GM23248 (cell line): ENCODE measurements at places on chromosomes 5 and 9. TPM values are rescaled to one million over a fixed set of nuclear protein-coding genes. Genes with fewer than 3 reads are reported as not detected.

Gene GRM6
- 0.04 TPM in 1 of 2 replicates, not detected in the other for polyA plus RNA-seq

Gene DCTN3
- 148 and 161 TPM in 2 replicates for polyA plus RNA-seq

GRCh38 chr5:71938895-71939294, 168.4 kb upstream of the MAP1B start:
- H3K4me1 ChIP-seq: no peaks in the 10 kb centered on the region
- no peaks in the 10 kb centered on the region for H3K36me3 ChIP-seq
- H3K4me3 ChIP-seq: no peak overlapping the region

- no peak overlapping the region for H3K4me3 ChIP-seq
- H3K4me1 ChIP-seq: no peaks in the 10 kb centered on the region
- H3K27me3 ChIP-seq: no peaks in the 10 kb centered on the region
- peak; percentile 22 for DNase-seq
- no peaks in the 10 kb centered on the region for H3K36me3 ChIP-seq
Observed at GRCh38 chr9:70392189-70392588, 22.3 kb downstream of the KLF9 start.

Gene REEP2
- 8.6 and 9.4 TPM in 2 replicates for polyA plus RNA-seq

DNA sequence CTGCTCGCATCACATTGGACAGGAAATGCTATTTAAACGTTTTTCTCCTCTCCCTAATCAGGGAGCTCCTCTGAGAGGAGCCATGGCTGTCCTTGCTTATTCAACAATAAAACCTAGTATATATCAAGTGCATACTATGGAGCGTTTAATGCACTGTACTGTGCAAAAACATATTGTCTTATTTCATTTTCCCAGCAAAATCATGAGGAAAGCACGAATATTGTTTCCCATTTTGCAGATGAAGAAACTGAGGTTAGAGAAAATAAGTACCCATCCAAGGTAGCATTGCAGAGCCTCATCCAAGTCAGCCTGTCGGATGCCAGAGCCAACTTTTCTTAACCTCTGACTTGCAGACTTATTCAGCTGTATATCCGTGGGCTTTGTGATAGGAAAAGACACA, 7.6 kb upstream of the EBF1 start:
- no peaks in the 10 kb centered on the region for H3K27me3 ChIP-seq
- H3K4me3 ChIP-seq: no peak overlapping the region
- no peak overlapping the region for H3K27ac ChIP-seq

Gene FAM151B
- polyA plus RNA-seq: 2.6 and 4.4 TPM in 2 replicates

- peaks cover 4% of the 10 kb centered on the region; the same call in 1 of the 2 replicates for H3K4me1 ChIP-seq
- DNase-seq: peak; percentile 18
- no peak overlapping the region for H3K27ac ChIP-seq
- no peaks in the 10 kb centered on the region for H3K36me3 ChIP-seq
- H3K4me3 ChIP-seq: no peak overlapping the region
- peaks cover 55% of the 10 kb centered on the region for H3K27me3 ChIP-seq
Observed at GRCh38 chr9:1460143-1460769, 410.1 kb downstream of the DMRT2 start.

- H3K36me3 ChIP-seq: no peaks in the 10 kb centered on the region
- no peaks in the 10 kb centered on the region for H3K27me3 ChIP-seq
- no peak overlapping the region for H3K27ac ChIP-seq
- no peaks in the 10 kb centered on the region for H3K4me1 ChIP-seq
- DNase-seq: no peak
- no peak overlapping the region for H3K4me3 ChIP-seq
Observed at GRCh38 chr5:66285343-66285922, 141.3 kb downstream of the SREK1 start.

- no peak for DNase-seq
- no peak overlapping the region for H3K4me3 ChIP-seq
- no peaks in the 10 kb centered on the region for H3K36me3 ChIP-seq
- peaks cover 37% of the 10 kb centered on the region for H3K4me1 ChIP-seq
- no peak overlapping the region for H3K27ac ChIP-seq
Observed at GRCh38 chr9:122389799-122390481, 19.1 kb downstream of the PTGS1 start.

- H3K27me3 ChIP-seq: no peaks in the 10 kb centered on the region
- no peak overlapping the region for H3K4me3 ChIP-seq
- H3K27ac ChIP-seq: peak overlapping the region; percentile 94
- H3K4me1 ChIP-seq: peaks cover 52% of the 10 kb centered on the region
- DNase-seq: peak; percentile 78
Observed at GRCh38 chr9:69945671-69946141, 97.9 kb upstream of the MAMDC2 start.

GRCh38 chr5:132073231-132074013, at the start of gene CSF2:
Gene CSF2 (plus strand): TSS chr5:132073789. CDS start chr5:132073824, 35 bp downstream.
- peak; percentile 36 for DNase-seq
- no peak within 1 kb of the TSS for H3K27ac ChIP-seq
- no peaks in the 10 kb centered on the region for H3K36me3 ChIP-seq
- H3K4me3 ChIP-seq: no peak within 1 kb of the TSS
- no peaks in the 10 kb centered on the region for H3K27me3 ChIP-seq
- H3K4me1 ChIP-seq: peaks cover 11% of the 10 kb centered on the region; the same call in 1 of the 2 replicates

Gene NRARP
- polyA plus RNA-seq: not detected in 2 replicates

Gene GRPEL2
- polyA plus RNA-seq: 17.0 and 19.5 TPM in 2 replicates

DNA sequence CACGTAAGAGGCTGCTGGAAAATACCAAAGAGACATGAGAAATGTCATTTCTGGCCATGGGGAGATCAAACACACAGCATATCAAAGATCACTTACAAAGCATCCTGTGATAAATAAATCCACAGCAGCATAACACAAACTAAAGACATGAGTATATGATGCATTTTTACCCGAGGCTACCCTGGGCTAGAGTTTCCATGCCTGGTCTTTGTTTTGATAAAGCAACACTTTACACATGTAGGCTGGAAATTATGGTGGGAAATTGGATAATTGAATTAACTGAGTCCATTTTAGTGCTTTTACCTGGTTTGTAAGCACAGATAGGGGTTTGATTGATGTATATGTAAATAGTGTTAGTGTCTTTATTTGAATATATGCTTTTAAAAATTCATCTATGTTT, 288.4 kb downstream of the AOPEP start:
- peaks cover 69% of the 10 kb centered on the region for H3K36me3 ChIP-seq
- no peak for DNase-seq
- peaks cover 75% of the 10 kb centered on the region for H3K4me1 ChIP-seq
- H3K27ac ChIP-seq: peak overlapping the region; percentile 47
- no peak overlapping the region for H3K4me3 ChIP-seq

Gene PRXL2C
- polyA plus RNA-seq: 22.5 and 23.6 TPM in 2 replicates

DNA sequence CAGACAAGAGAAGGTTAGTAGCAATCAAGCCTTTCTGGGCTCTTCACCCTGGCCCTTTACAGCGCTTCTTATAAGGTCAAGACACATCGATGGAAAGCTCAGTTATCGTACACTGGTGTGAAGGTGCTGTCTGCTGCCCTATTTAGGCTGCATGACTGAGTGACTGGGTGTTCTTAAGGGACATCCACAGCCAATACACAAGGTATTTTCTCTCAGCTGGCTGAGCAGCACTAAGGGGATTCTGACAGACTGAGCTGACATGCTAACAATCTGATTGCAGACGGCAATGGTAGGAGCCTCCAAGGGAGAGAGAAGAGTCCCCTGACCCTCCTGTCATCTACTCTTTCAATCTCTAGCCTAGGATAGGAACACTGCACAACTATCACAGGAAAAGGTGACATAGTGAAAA, 577.9 kb downstream of the ISL1 start:
- no peaks in the 10 kb centered on the region for H3K27me3 ChIP-seq
- DNase-seq: no peak
- H3K4me1 ChIP-seq: no peaks in the 10 kb centered on the region
- H3K27ac ChIP-seq: no peak overlapping the region
- H3K4me3 ChIP-seq: no peak overlapping the region
- no peaks in the 10 kb centered on the region for H3K36me3 ChIP-seq

DNA sequence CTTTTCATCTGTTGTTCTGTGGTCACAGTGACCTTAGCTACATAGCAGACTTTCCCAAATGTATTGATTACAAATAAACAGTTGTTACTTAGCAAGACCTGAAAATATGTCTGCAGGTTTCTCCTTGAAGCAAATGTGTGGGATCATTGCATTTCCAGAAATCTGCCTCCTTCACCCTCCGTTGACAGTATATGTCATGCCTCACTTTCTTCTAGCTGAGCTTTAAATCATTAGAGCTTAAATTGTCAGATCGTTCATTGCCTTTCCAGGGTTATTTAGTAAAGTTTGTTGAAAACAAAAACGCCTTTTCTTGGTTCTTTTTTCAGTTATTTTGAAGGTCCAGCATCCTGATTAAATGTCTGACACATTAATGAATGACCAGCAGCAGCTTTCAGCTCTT, 2.3 kb upstream of the MAML1 start:
- no peak for DNase-seq
- peaks cover 52% of the 10 kb centered on the region for H3K36me3 ChIP-seq
- peak overlapping the region; percentile 82; the same call in 1 of the 2 replicates for H3K27ac ChIP-seq
- H3K4me1 ChIP-seq: peaks cover 14% of the 10 kb centered on the region
- H3K4me3 ChIP-seq: no peak overlapping the region

GRCh38 chr9:128771094-128771721, 519 bp downstream of the ZER1 start:
- DNase-seq: peak; percentile 64
- peaks cover 5% of the 10 kb centered on the region for H3K4me1 ChIP-seq
- H3K36me3 ChIP-seq: no peaks in the 10 kb centered on the region
- peak overlapping the region; percentile 93 for H3K4me3 ChIP-seq
- H3K27me3 ChIP-seq: no peaks in the 10 kb centered on the region

Gene FBXL17
- 1.8 and 1.9 TPM in 2 replicates for polyA plus RNA-seq

DNA sequence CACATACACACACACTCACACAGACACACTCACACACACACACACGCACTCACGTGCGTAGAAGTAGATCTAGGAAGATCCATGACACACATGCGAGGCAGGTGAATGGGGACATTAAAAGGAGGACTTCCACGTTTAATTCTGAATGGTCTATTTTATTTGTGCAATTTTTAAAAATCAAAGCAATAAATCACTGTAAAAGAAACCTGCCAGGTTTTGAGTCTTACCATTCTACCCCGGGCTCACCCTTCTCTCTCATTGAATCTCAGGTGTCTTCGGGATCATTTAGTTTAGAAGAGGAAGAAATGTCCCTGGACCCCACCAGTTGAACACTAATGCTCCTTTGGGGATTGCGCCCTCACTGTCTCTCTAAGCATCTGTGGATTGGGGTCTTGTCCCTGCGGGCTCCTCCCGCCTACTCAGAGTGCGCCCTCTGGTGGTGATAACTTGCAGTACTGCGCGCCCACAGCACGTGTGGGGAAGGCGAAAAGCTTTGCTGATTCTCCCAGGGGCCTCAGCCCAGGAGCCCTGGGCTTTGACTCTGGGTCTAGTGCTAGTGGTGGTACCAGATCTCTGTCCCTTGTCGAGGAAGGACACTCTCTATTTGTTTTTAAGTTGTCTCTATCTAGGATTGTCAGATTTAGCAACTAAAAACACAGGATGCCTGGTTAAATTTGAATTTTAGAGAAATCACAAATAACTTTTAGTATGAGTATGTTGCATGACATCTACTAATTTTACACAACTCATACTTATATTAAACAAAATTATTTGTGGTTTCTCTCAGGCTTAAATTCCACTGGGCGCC, 34.8 kb downstream of the BOD1 start:
- peaks cover 4% of the 10 kb centered on the region; the same call in 1 of the 2 replicates for H3K4me1 ChIP-seq
- no peak overlapping the region for H3K4me3 ChIP-seq
- peaks cover 5% of the 10 kb centered on the region; the same call in 1 of the 2 replicates for H3K36me3 ChIP-seq
- no peaks in the 10 kb centered on the region for H3K27me3 ChIP-seq
- peak; percentile 64 for DNase-seq
- H3K27ac ChIP-seq: no peak overlapping the region

DNA sequence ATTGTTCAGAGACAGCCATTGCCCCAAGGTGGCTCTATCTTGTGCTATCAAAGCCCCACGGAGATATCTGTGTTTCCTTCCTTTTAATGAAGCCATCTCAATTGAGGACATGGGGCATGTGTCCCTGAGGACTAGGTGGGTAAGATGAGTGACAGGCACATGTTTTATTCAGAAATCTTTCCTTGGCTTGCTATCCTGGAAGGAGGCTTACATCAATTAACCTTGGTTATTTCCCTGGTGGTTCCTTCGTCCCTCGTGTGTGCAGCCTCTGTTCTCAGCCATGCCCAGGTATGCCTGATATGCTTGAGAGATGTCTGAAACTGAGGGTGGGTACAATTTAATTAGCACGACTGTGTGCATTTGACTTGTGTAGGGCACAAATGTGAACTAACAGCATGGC, 102.2 kb upstream of the TUT7 start:
- no peaks in the 10 kb centered on the region for H3K36me3 ChIP-seq
- no peaks in the 10 kb centered on the region for H3K27me3 ChIP-seq
- peaks cover 17% of the 10 kb centered on the region for H3K4me1 ChIP-seq
- H3K27ac ChIP-seq: no peak overlapping the region
- no peak overlapping the region for H3K4me3 ChIP-seq
- no peak for DNase-seq

GRCh38 chr9:91374939-91375338, 13.2 kb upstream of the AUH start:
- H3K4me1 ChIP-seq: peaks cover 22% of the 10 kb centered on the region
- peak; percentile 73 for DNase-seq
- no peaks in the 10 kb centered on the region for H3K36me3 ChIP-seq
- no peaks in the 10 kb centered on the region for H3K27me3 ChIP-seq
- no peak overlapping the region; the same call in 1 of the 2 replicates for H3K27ac ChIP-seq

- no peak for DNase-seq
- H3K4me1 ChIP-seq: peaks cover 8% of the 10 kb centered on the region
- no peak overlapping the region for H3K4me3 ChIP-seq
- H3K27me3 ChIP-seq: no peaks in the 10 kb centered on the region; the same call in 1 of the 2 replicates
- H3K27ac ChIP-seq: no peak overlapping the region
Observed at GRCh38 chr5:134007581-134008265, 2.9 kb upstream of the VDAC1 start.

DNA sequence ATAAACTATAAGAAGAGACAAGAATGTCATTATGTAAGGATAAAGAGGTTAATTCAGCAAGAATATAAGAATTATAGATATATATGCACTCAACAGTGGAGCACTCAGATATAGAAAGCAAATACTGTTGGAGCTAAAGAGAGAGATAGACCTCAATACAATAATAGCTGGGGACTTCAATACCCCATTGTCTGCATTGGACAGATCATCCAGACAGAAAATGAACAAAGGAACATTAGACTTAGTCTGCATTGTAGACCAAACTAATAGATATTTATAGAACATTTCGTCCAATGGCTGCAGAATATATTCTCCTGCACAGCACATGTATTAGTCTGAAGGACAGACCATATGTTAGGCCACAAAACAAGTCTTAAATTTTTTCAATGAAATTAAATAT, 777.1 kb downstream of the CDH18 start:
- no peaks in the 10 kb centered on the region for H3K27me3 ChIP-seq
- no peak overlapping the region for H3K27ac ChIP-seq
- H3K36me3 ChIP-seq: no peaks in the 10 kb centered on the region
- H3K4me3 ChIP-seq: no peak overlapping the region
- H3K4me1 ChIP-seq: no peaks in the 10 kb centered on the region
